Right lobe of liver (tissue), 6 donors: ENCODE measurements at places on chromosomes 1 and 21.
A peak's percentile ranks its signal among the peaks of the same experiment; 100 is the strongest.

DNA sequence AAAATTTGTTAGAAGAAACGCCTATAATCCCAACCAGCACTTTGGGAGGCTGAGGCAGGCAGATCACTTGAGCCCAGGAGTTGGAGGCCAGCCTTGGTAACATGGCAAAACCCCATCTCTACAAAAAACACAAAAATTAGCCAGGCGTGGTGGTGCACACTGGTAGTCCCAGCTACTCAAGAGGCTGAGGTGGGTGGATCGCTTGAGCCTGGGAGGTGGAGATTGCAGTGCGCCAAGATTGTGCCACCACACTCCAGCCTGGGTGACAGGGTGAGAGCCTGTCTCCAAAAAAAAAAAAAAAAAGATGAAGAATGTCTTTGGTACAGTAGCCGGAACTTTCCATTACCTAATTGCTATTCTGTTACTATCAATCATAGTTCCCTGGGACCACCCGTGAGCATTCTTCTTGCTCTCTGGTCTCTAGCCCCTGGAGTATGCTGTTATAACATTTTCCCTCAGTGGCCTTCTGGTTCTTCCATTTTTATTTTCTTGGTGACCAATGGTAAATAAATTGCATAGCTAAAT is 43.4 kb downstream of the WASF2 start:
- no peak for DNase-seq

DNA sequence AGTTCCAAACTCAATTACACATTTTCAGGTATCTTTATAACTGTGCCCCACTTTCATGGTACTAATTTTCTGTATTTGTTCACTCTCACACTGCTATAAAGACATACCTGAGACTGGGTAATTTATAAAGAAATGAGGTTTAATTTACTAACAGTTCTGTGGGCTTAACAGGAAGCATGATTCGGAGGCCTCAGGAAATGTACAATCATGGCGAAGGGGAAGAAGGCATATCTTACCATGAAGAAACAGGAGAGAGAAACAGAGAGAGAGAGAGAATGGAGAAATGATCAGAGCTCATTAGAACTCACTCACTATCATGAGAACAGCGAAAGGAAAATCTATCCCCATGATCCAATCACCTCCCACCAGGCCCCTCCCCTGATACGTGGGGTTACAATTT is 874.1 kb upstream of the B3GALT2 start:
- no peak for DNase-seq

GRCh38 chr1:119075614-119076013 is 64.8 kb downstream of the WARS2 start:
- DNase-seq: no peak

DNA sequence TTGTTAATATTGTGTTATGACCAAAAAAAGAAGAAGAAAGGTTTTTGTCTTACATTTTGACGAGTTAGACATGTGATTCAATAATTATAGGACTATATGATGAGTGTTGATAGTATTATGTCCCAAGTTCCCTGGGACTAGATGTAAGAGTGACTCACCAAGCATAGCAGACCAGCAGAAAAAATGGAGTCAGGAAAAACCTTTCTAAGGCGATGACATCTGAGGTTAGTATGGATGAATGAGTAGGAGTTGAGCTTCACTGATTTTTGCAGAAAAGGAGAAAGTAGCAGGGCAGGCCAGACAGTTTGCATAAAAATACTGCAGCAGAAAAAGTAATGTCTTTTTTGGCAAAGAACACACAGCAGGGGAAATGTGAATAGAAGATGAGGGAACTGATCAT is 1041.3 kb upstream of the ADGRL4 start:
- DNase-seq: no peak

DNA sequence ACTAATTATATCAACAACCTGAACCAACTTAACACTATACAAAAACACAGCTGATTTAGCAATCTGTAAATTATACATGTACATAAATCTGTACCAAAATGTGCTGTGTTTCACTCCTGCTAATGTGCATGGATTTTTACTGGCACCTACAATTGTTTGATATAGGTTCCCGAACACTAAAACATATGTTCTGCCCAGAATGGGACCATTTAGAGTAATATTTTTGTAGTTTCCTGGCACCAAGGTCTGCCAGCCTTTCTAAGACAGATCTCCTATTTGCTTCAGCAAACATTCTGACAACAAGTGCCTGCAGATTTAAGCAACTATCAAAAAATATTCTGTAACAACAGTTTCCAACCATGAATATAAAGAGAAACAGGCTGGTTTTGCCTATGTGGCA is 4.2 kb downstream of the KCNH1 start:
- no peak for DNase-seq

DNA sequence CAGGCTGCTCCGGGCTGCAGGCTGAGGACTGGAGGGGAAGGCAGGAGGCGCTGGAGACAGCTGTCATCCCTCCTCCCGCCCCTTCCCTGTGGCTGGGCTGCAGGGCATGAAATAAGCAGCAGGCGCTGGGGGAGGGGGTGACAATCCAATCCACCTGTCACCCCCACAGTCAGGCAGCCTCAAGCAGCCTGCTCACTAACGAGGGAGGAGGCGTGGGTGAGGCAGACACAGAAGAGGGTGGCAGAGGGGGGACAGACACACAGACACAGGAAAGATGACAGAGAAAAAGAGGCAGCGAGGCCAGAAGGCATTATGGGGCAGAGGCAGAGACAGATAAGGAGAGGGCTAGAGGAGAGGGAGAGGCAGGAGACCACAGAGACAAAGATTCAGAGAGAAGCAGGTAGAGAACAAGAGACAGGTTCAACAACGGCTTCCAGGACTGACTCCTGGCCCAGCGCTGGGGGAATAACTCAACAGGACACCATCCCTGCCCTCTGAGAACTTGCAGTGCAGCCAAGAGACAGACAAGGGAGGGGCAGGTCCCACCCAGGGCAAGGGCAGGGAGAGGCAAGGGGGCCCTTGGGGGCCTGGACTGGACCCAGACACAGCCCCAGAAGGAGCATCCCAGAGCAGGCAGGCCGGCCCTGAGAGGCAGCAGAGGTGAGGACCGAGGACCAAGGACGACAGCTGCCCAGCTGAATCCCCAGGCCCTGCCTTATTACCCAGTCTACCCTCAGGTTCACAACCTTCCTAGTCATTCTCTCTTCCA is 11.2 kb downstream of the MEF2D start:
- DNase-seq: no peak

GRCh38 chr21:31222142-31222541 is 121.9 kb downstream of the TIAM1 start:
- no peak for DNase-seq

- DNase-seq: no peak
These were observed 17.0 kb upstream of the CSF1 start for GRCh38 chr1:109893532-109894171.

DNA sequence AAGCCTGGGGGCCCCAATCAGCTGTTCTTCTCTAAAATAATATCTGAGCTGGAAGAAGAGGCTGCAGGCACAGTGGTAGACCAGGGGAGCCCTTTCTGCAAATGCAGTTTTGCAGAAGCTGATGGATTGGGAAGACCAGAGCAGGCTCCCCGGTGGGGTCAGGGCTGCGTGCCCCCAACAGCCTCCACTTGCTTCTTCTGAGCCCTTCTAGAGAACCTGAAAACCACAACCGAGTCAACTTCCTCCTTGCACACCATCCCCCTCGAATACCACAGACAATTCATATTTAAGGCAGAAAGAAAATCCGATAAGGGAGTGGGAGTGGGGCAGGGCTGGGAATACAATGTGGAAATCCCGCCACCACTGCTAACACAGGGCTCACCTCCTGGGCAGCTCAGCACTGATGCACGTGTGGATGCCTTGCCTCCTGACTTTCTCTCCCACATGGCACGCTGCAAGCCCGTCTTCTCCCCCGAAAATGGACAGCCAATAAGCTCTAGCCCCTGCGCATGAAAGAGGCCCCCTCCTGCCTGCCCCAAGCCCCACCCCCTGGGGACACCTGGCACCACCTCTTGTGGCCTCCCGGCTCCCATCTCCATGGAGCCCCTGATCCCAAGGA is 25.4 kb upstream of the ALDH4A1 start:
- no peak for DNase-seq

- DNase-seq: peak; percentile 69
These were observed 1.0 kb downstream of the ARID1A start for GRCh38 chr1:26696654-26697430.

DNA sequence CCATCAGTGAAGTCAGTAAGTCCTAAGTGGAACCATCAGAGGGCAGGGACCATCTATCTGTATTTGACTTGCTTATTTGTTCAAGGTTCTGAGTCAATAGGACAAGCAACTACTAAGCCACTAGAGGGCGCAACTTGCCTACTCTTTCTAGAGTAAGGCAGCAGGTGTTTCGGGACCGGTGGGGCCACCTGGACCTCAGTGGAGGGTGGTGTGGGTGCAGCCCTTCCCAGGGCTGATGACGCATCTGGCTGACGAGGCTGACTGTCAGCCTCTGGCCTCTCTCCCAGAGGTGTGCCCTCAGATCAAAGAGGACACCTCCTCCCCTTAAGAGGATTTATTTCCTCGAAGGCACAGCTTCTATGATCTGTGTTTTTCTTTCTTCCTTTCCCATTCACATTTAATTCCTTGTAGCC is 6.6 kb downstream of the CBR3 start:
- peak; percentile 86 for DNase-seq

DNA sequence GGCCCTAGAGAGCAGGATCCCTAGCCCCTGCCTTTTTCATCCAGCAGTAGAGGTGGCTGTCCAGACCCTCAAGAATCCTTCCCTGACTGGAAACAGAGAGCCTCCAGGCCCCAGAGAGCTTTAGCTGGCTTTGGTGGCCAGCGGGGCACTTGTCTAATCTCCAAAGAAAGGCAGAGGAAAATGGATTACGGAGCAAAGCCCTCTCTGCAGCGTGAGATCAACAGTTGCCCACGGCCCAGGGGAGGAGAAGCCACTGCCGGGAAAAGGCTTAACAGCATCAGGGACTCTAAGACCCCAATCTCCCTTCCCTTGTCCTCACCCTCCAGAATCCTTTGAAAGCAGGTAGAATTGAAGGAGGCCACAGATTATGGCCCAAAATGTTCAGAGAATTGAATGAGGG is 35.8 kb upstream of the GRIK3 start:
- DNase-seq: no peak

DNA sequence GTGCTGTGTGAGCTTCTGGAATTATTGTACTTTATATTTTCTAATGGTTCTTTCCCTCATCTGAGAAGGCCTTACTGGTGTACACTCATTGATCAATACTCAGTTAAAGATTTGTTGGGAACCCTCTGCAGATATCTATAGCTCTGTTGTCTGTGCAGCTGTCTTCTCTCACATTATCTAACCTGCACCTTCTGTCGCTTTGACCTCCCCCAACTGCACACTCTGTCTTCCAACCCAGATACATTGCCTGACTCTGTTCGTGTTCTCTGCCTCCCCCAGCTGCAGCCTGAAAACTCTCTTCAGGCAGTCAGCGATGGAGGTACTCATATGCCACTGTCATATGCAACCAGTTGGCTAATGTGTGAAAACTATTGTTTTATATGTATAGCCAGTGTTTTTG is 334.3 kb downstream of the NCAM2 start:
- no peak for DNase-seq

DNA sequence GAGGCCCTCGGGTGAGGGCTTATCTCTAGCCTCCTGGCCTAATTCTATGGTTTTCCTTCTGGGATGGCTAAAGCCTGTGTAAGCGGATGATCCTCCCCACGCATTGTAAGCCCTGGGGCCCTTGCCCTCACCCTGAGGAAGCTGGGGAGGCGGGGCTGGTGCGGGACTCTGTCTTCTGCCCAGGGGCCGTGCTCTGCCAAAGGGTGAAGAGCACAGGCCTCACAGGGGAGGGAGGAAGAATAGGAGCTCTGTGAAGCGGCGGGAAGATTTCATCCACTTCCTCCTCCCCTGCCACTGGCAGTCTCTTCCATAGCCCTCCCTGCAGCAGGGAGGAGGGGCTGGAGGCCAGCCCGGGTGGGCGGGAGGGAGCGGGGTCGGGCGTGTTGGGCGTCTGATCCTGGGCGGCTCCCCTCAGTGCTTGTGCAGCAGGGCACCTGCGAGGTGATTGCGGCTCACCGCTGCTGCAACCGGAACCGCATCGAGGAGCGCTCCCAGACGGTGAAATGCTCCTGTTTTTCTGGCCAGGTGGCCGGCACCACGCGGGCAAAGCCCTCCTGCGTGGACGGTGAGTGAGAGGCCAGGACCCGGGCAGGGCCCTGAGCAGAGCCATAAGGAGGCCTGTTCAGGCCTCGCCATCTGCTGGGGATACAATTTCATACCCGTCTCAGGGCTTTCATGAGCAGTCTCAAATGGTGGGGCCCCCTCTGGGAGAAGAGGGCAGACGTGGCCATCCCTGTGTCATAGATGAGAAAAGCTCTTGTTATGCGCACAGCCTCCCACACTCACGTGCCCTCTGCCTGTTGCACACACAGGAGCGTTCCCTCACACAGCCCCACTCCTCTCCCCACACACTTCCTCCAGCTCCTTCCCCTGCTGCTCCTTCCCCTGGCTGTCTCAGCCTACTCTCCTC is 7.7 kb upstream of the PPM1J start:
- DNase-seq: no peak

DNA sequence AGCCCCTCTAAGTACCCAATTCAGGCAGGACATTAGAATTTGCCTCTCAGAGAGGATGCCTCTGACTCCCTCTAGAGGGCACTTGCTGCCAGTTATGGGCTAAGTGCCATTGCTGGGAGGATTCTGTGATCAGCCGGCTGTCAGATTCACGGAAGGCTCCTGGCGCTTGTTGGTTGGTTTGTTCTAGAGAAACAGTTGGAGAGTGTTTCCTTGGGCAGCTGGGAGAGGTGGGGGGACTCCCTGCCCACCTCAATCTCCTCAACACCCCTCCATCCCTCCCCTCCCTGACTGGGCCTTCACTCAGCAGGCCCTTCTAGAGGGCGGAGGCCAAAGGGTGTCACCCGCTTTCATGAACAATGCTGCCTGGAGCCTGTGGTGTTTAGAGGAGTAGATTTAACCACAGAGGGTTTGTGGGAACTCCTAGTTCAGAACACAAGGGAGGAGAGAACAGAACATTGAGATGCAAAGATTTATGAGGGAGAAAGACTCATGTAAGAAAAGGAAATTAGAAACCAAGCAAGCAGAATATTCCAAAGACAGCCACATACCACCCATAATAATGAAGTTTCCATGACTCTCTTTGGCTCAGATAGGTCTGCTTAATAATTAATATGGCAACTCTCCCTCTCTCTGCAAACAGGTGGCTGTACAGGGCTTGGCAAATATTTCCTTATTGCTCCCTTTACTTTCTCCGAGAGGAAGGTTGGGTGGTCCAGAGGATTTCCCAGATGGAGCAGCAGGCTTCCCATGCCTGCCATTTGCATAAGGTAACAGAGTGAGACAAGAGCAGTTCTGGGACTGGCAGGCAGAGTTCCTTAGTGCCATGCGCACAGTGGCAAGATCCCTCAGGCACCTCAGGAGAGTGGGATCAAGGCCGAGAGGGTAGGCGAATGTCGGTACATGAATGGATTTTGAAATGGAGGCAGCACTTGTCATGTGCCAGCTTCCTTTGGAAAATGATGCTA is 30.0 kb upstream of the ACP6 start:
- DNase-seq: peak; percentile 56
